ENCODE measurements at places on chromosomes 13 and 19. TPM values are rescaled to one million over a fixed set of nuclear protein-coding genes. Genes with fewer than 3 reads are reported as not detected.

- H3K4me1 ChIP-seq, result peaks cover 87% of the 10 kb centered on the region
- DNase-seq, result no peak
- no peak overlapping the region for H3K27ac ChIP-seq
- H3K27me3 ChIP-seq, result no peaks in the 10 kb centered on the region
- H3K4me3 ChIP-seq, result no peak overlapping the region
- H3K36me3 ChIP-seq, result peaks cover 3% of the 10 kb centered on the region
Observed at GRCh38 chr13:46647512-46648065, 94.6 kb downstream of the LRCH1 start.

- H3K36me3 ChIP-seq, result no peaks in the 10 kb centered on the region
- H3K27me3 ChIP-seq, result no peaks in the 10 kb centered on the region
- no peak overlapping the region for H3K27ac ChIP-seq
- H3K4me1 ChIP-seq, result no peaks in the 10 kb centered on the region
- DNase-seq, result no peak
- no peak overlapping the region for H3K4me3 ChIP-seq
Observed at GRCh38 chr19:31553112-31553845, 204.0 kb upstream of the TSHZ3 start.

DNA sequence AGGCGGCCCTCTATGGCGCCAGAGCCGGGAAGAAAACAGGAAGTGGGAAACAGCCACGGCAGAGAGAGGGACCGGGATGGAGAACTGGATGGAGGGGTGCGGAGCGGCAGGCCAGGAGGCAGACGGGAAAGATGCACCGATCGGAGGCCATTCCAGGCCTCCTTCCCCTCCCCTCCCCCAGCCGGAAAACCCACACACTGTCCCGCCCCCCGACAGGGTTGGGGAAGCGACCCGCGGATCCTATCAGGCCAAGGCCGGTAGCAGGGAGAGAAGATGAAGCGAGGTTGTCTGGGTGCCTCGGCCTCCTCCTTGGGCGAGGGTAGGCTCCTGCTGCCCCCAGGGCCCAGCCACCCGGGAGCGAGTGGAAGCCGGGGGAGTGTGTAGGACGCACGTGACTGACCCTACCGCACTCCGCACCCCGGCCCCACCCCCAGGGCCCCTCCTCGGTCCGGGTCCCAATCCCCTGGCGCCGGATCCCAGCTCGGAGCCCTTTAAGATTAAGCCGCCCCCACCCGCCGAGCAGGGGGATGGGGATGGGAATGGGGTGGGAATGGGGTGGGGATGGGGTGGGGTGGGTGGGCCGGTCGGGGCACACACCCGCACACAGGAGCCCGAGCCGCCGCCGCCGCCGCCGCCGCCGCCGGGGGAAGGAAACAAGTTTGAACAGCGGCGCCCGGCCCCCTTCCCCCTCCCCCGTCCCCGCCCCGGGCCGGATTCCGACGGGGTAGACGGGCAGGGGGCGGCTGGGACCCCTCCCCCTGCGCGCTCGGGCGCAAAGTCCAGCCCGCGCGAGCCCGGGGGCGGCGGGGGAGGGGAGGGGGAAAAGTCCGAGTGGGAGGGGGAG is 1.5 kb downstream of the ERF start:
- peak overlapping the region; percentile 86 for H3K4me3 ChIP-seq
- peaks cover 26% of the 10 kb centered on the region for H3K4me1 ChIP-seq
- H3K27me3 ChIP-seq, result no peaks in the 10 kb centered on the region
- H3K27ac ChIP-seq, result peak overlapping the region; percentile 98
- DNase-seq, result peak; percentile 94
- H3K36me3 ChIP-seq, result peaks cover 22% of the 10 kb centered on the region

- no peak overlapping the region for H3K4me3 ChIP-seq
- H3K4me1 ChIP-seq, result no peaks in the 10 kb centered on the region
- H3K36me3 ChIP-seq, result peaks cover 1% of the 10 kb centered on the region
- peaks cover 10% of the 10 kb centered on the region for H3K27me3 ChIP-seq
Observed at GRCh38 chr19:1570836-1571235, 2.7 kb upstream of the MEX3D start.

DNA sequence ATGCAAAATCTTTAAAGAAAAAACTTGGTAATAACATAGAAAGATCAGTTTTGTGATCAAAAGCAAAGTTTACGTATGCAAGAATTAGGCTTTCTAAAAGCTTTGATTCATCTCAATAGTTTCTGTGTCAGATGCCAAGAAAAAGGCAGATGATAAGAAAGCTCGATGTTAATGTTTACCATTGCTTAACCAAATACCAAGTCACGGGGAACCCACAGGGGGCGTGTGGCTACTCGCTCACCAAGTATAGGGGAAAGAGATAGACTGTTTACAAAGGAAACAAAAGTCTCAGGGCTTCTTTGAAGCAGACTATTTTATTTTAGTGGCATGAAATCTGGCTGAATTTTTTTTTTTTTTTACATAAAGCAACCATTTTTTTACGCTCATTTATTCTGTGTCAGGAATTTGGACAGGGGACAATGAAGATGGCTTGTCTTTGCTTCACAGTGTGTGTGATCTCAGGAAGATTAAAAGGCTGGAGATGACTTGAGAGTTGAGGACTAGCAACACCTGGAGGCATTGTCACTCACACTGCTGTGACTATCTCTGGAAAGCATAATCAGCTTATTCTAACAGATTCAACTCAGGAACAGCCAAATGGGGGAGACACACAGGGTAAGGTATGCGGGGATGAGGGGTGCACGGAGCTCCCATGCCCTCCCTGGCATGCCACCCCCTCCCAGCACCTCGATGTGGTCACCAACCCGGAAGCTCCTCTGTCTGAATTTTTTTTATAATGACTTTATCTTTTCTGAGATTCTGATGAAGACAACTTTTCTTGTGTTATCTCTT is 24.9 kb downstream of the RCBTB1 start:
- no peaks in the 10 kb centered on the region for H3K27me3 ChIP-seq
- H3K27ac ChIP-seq, result no peak overlapping the region
- DNase-seq, result no peak
- H3K36me3 ChIP-seq, result peaks cover 41% of the 10 kb centered on the region
- no peak overlapping the region for H3K4me3 ChIP-seq

Gene RAB20
- polyA plus RNA-seq, result 49.0 TPM

- H3K4me1 ChIP-seq, result no peaks in the 10 kb centered on the region
- no peaks in the 10 kb centered on the region for H3K36me3 ChIP-seq
- H3K27me3 ChIP-seq, result no peaks in the 10 kb centered on the region
- DNase-seq, result no peak
- H3K4me3 ChIP-seq, result no peak overlapping the region
Observed at GRCh38 chr19:48742096-48742495, 1.7 kb upstream of the RASIP1 start.

GRCh38 chr19:41531438-41532311 is 44.3 kb upstream of the CEACAM21 start:
- no peaks in the 10 kb centered on the region for H3K27me3 ChIP-seq
- H3K4me3 ChIP-seq, result peak overlapping the region; percentile 59

- H3K4me3 ChIP-seq, result no peak overlapping the region
- DNase-seq, result no peak
- no peaks in the 10 kb centered on the region for H3K27me3 ChIP-seq
- H3K4me1 ChIP-seq, result no peaks in the 10 kb centered on the region
- no peaks in the 10 kb centered on the region for H3K36me3 ChIP-seq
- no peak overlapping the region for H3K27ac ChIP-seq
Observed at GRCh38 chr13:95121516-95121915, 179.7 kb downstream of the ABCC4 start.

Gene PRX
- polyA plus RNA-seq, result 0.56 TPM

Gene ADM5
- 3.6 TPM for polyA plus RNA-seq

DNA sequence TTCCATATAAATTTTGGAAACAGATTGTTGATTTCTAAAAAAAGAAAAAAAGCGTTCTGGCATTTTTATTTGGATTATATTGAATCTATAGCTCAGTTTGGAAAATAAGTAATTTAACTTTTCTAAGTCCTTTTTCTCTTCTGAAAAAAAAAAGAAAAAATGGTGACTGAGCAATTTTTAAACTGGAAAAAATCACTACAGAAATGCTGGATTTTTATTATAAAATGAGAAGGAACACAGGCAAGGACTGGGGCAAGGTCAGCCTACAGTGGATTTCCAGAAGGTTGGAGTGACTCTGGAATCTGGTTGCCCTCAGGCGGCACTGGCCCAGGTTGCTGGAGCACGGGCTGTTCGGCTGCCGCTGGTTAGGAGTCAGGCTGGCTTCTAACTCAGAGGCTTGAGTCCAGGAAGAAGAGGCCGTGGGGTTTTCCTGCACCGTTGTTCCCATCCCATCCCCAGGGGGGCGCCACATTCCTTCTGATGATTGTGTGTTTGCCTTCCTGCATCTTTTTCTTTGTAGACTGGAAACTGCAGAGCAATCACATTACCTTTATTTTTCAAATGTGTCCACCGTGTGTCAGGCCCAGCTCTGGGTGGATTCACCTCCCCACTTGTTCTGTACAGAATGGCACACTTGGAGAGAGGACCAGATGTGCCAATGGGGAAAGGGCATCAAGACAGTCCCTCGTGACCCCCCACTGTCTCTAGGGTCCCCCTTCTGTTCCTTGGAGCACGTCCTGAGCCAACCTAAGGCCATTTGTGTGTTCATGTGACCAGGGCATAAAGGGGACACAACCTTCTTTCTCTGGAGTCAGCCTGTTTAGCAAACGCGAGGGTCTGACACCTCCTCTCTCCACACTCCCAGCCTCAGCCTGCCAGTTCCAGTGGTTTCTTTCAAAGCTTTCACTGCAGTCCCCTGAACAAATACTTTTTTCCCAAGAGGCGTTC is 44.5 kb upstream of the GTF3A start:
- H3K27me3 ChIP-seq, result peaks cover 8% of the 10 kb centered on the region
- H3K36me3 ChIP-seq, result no peaks in the 10 kb centered on the region
- DNase-seq, result no peak
- H3K4me1 ChIP-seq, result peaks cover 5% of the 10 kb centered on the region
- no peak overlapping the region for H3K27ac ChIP-seq

DNA sequence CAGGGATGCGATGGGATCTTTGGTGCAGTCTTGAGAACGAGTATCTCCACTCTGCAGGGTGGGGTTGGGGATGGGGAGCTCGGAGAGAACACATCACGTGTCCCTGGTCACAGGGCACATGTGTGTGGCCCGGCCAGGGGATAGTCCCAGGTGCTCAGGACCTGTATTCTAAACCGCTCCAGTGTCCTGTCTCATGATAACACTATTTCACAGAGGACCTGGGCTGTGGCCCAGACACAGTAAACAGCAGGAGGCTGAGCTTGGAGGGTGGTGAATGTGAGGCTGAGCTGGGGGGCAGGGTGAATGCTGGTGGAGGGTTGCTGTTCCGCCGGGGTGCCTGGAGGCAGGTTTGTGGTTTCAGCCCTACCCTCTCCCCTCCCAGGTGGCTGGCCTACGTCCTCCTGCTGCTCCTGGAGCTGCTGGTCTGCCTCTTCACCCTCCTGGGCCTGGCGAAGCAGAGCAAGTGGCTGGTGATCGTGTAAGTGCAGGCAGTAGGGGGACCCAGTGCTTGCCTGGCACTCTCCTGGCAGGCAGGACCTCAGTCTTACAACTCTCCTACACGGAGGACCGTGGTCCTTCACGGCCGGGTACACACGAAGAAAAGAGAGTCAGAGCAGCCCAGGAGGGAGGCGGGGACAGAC is 11.1 kb downstream of the TTYH1 start:
- peaks cover 9% of the 10 kb centered on the region for H3K27me3 ChIP-seq
- H3K4me3 ChIP-seq, result no peak overlapping the region
- no peaks in the 10 kb centered on the region for H3K36me3 ChIP-seq
- no peak overlapping the region for H3K27ac ChIP-seq
- peaks cover 18% of the 10 kb centered on the region for H3K4me1 ChIP-seq
- DNase-seq, result no peak

DNA sequence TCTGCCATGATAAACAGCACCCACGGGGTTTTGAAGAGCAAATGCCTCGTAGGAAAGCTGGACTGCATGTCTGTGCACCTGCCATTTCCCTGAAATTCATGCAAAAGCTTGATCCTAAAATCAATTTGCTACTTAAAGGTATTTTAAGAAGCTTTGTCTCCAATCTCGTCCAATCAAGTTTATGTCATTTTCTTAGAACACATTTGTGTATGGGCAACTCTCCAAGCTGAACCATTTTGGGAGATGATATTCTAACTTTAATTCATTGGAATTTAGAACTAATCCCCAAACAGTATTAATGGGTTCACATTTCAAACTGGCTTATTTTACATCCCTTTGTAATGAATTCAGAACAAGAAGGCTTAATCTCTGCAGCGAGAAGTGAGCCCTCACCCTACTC is 822 bp downstream of the ADPRHL1 start:
- no peaks in the 10 kb centered on the region for H3K27me3 ChIP-seq
- DNase-seq, result no peak
- H3K36me3 ChIP-seq, result peaks cover 21% of the 10 kb centered on the region

Gene MBD3L3
- polyA plus RNA-seq, result not detected

DNA sequence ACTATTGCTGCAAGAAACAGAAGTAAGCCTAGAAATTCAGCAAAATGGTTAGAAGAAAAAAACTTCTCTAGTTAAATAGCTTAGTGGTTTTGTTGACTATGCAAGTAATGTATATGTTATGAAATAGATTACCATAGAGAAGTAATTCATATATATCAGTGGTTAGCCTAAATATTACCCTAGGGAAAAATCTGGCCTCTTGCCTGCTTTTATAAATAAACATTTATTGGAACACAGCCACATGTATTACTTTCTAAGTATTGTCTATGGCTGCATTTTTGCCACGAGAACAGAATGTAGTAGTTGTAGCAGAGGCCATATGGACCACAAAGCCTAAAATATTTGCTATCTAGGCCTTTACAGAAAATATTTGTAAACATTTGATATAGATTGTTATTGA is 1471.7 kb upstream of the PRR20A start:
- no peak overlapping the region for H3K27ac ChIP-seq
- H3K27me3 ChIP-seq, result no peaks in the 10 kb centered on the region
- H3K36me3 ChIP-seq, result no peaks in the 10 kb centered on the region

Gene HIF3A
- 5.0 TPM for polyA plus RNA-seq

GRCh38 chr13:21753117-21753729 is 82.3 kb downstream of the FGF9 start:
- DNase-seq, result no peak
- no peak overlapping the region for H3K27ac ChIP-seq
- H3K4me3 ChIP-seq, result no peak overlapping the region
- no peaks in the 10 kb centered on the region for H3K27me3 ChIP-seq
- H3K4me1 ChIP-seq, result no peaks in the 10 kb centered on the region

GRCh38 chr13:79226250-79226649 is 179.8 kb downstream of the RBM26 start:
- no peaks in the 10 kb centered on the region for H3K4me1 ChIP-seq
- no peak overlapping the region for H3K4me3 ChIP-seq
- H3K36me3 ChIP-seq, result no peaks in the 10 kb centered on the region
- H3K27ac ChIP-seq, result no peak overlapping the region

Gene KANK2
- 16.3 TPM for polyA plus RNA-seq

GRCh38 chr13:62512194-62513141 is 1096.8 kb upstream of the PCDH20 start:
- H3K4me3 ChIP-seq, result no peak overlapping the region
- H3K27ac ChIP-seq, result no peak overlapping the region
- H3K36me3 ChIP-seq, result no peaks in the 10 kb centered on the region
- no peak for DNase-seq
- H3K4me1 ChIP-seq, result no peaks in the 10 kb centered on the region
